Iris pigment epithelial cell (primary cell): ENCODE measurements at places on chromosomes 6 and 20.
A peak's percentile ranks its signal among the peaks of the same experiment; 100 is the strongest.

GRCh38 chr6:150346346-150346745, 22.5 kb upstream of the IYD start:
- DNase-seq, result no peak

GRCh38 chr6:35511562-35511941, 1.1 kb downstream of the TULP1 start:
- no peak for DNase-seq

GRCh38 chr20:38680500-38681306, 43.6 kb upstream of the SLC32A1 start:
- DNase-seq, result peak; percentile 28

- peak; percentile 56 for DNase-seq
Measured at GRCh38 chr20:49541733-49542513, 26.0 kb downstream of the PTGIS start.

- no peak for DNase-seq
Measured at GRCh38 chr20:7503501-7503900, 436.8 kb downstream of the HAO1 start.

GRCh38 chr20:25669826-25670422, 26.7 kb downstream of the ZNF337 start:
- DNase-seq, result peak; percentile 89

DNA sequence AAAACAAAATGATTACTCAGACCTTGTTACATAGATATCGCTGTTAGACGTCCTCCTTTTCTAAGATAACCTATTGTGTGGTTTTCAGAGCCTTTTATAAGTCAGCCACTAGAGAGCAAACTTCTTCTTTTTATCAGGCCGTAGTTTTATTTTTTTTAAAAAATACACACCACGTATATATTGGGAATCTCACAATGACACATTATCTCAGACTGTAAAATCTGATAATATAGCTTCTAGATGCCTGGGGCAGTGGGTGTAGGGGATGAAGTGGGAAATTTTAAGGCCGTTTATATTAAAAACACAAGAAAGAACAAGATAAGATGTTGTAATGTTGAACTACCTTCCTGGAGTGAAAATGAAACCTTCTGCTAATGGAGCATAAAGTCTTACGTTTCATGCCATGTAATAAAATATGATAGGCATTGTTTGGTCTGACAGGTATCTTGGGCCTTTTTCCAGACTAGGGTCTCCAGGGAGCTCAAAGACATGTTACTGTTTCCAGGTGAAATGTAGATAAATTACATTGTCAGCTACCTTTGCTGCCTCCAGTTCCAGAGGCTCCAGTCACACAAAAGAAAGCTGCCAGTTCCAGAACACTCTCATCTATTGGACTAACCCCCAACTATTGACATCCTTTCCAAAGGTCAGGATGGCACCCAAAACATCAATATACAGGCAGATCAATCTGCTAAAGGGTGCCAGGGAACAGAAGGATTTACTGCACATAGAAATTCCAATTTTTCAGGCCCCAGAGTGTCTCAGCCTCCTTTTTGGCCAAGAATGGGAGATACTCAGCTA, 130.2 kb upstream of the AKIRIN2 start:
- DNase-seq, result peak; percentile 44

DNA sequence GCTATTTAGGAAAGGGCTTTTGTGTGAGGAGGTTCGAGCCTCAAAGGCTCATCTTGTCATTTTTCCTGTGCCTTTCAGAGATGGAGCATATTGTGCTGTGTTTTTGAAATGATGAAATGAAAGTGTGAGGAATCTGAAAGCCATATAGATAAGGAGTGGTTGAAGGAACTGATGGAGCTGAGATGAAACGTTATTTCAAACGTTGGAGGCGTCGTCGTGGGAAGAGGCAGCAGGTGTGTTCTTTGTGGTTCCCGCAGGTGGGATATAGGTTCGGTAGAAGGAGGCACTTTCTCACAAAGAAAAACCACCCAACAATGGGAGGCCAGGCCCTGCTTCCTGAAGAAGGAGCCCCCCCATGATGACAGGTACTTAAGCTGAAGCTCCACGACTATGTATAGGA, 83.2 kb upstream of the SNAP25 start:
- no peak for DNase-seq

GRCh38 chr6:36760685-36761435, 63.2 kb downstream of the RAB44 start:
- no peak for DNase-seq

GRCh38 chr6:37698264-37699137, 818 bp upstream of the MDGA1 start:
- peak; percentile 38 for DNase-seq

DNA sequence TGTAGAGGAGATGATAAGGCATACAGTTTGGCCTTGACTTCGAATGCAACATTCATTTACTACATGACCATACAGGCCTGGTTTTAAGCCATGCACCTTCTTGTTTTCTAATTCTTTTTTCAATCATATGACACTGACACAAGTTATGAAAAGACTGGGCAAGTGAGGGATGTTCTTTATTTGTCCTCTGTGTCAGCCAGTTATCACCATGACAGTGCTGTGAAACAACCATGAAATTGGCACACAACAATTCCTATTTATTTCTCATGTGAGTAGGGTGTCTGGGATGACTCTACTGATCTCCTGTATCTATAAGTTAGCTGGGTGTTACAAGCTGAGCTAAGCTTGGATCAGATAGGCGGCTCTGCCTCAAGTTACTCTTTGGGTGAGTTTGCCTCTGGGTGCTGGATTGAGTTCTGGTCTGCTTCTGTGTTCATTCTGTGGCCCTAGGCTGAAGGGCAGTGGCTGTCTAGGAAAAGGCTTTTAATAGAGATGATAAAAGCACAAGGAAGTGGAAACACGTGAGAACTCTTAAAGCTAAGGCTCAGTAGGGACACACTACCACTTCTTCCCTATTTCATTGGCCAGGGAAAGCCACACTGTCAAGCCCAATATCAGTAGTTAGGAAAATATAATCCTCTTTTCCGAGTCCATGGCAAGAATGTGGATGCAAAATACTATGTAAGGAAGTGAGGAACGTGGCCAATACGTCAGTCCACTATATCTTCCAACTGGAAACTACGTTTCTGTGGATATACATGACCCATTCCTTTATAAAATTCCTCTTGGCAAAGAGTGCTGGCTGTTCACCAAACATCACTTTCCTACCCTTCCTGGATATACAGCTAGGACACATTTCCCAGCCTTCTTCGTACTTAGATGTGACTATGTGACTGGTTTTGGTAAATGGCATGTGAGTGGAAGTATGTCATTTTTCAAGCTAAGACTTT, 126.2 kb upstream of the RNF24 start:
- no peak for DNase-seq

- DNase-seq, result no peak
Measured at GRCh38 chr20:16296931-16297330, 276.3 kb downstream of the KIF16B start.

GRCh38 chr6:29553268-29554057, 6.1 kb downstream of the UBD start:
- peak; percentile 76 for DNase-seq

GRCh38 chr6:108363889-108364313, 69.0 kb downstream of the AFG1L start:
- DNase-seq, result no peak

GRCh38 chr6:170347975-170348374, 41.4 kb downstream of the FAM120B start:
- no peak for DNase-seq

GRCh38 chr20:53425941-53426340, 167.7 kb downstream of the ZNF217 start:
- DNase-seq, result no peak

- DNase-seq, result peak; percentile 40
Measured at GRCh38 chr6:122730775-122731386, 48.6 kb upstream of the FABP7 start.

GRCh38 chr6:106495014-106495413, 134.3 kb downstream of the RTN4IP1 start:
- no peak for DNase-seq

DNA sequence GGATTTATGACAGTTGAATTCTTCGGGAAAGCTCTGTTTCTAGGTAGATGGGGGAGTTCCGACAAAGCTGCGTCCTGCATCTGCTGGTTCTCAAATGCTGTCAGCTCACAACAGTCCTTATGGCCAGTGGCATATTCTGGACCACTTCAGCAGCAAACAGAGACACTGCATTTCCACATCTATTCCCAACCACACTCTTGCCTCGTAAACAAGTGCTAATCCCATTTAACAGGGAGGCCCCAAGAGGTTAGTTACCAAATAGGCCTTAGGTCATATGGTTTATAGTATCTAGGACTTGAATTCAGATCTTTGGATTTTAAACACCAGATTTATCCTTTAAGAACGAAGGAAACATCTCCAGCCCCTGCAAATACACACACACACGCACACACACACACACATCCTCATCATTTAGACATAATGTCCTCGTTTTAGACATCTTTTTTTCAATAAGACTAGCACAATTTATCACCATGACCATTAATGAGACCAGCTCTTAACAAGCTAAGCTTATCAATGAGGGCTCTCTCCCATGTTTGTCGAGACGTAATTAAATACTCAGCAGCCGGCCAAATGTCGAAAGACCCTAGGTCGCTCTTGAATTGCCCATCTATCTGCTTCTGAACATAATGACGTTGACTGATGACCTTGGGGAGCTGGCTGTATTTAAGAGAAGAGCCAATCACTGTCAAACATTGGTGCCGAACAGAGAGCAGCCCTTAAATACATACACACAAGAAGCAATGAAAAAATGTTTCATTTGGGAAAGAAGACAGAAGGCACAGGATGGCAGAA, 84.5 kb downstream of the PSMG4 start:
- no peak for DNase-seq

GRCh38 chr6:139257291-139257690, 34.5 kb downstream of the TXLNB start:
- DNase-seq, result no peak

DNA sequence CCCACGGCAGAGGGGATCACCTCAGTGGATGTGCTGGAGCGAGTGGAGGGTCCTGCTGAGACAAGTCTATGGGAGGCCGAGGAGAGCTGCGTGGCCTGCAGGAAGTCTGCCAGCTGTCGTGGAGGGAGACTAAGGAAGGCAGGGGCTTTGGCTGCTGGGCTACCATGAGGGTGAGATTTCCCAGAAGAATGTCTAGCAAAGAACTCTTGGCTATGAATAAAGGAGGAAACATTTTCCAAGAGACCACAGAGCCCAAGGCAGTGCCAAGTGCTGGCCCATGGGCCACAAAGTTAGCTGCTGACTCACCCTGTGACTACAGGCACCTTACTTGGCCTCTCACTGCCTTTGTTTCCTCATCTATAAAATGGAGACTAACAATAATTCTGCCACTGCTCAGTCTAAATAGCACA, 73.4 kb downstream of the PRDM1 start:
- DNase-seq, result peak; percentile 87

- DNase-seq, result no peak
Measured at GRCh38 chr6:32149932-32150870, 1.5 kb downstream of the PRRT1 start.

GRCh38 chr20:3927486-3928291, 38.5 kb downstream of the PANK2 start:
- peak; percentile 58 for DNase-seq

DNA sequence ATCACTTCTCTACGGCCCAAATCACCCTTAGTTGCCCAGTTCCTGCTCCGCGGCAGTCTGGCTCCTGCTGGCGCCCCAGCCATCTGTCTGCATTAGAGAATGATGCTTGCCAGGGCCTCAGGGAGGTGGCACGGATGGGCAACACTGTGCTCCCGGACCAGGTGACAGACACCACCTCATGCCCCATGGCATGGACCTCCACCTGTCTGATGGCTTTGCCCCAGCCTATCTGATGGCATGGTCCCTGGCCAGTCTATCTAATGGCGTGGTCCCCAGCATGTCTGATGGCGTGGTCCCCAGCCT, 18.8 kb upstream of the MRGBP start:
- no peak for DNase-seq

GRCh38 chr20:17107127-17107526, 119.7 kb upstream of the PCSK2 start:
- no peak for DNase-seq

DNA sequence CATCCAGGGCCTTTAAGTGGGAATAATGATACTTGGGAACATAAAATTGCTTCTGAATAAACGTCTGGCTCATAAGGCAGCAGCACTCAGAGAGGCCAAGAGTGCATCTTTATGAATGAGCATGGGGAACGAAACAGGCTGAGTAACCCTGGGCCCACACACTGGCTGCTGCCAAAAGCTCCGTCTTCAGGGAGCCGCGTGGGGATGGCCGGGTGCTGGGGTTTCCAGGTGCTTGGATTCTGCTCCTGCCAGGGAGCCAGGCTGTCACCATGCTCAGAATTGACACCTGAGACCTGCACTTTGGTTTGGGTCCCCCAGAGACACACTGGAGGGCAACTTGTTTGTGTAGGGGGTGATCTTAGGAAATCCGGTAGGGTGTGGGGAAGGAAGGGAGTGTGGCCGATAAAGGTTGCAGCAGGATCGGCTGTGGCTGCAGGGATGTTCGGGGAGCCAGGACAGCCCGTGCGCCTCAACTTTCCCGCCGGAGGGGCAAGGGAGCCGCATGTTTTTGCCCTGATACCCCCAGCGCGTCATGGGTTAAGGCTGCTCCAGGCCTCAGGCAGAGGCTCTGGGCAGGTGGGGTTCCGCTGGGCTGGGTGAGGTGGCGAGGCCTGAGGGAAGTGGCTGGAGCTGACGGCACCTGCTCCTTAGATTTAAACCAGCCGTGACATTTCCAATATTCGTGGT, 101.8 kb downstream of the YTHDF1 start:
- no peak for DNase-seq

DNA sequence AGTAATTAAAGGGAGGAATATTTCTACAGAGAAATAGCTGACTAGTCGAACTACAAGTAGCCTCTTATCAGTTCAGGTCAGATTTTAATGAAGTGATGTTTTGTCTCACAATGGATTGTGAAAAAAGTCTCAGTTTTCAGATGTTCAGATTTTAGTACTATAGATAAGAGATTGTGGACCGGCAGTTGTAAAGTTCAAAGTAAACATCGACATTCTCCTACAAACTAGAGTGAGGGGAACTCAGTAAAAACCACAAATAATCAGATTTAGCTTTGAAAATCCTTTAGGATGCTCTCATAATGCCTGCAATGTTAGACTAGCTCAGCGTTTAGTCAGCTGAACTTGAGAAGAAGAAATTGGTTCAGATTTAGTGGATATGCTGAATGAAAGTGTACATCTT, 39.9 kb downstream of the RCAN2 start:
- peak; percentile 55 for DNase-seq

- DNase-seq, result peak; percentile 47
Measured at GRCh38 chr20:5065166-5065878, 54.4 kb downstream of the PCNA start.
